Pons (tissue), 1 donor: ENCODE measurements at places on chromosomes 2 and 18.

DNA sequence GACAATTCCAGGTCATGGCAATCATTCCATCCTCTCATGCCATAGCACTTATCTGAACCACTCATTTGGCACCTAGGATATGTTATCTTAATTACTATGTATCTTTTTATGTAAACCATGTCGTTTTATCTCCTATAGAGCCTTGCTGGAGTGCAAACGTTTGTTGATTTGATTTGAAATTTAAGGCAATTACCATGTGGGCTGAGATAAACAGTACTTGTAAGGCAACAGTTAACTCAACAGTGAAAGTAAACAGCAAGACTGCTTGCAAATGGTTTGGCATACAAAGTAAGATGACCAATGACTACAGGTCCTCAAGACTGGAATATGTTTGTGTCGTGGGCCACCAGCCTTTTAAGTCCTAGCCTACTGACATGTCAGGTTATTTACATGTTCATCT lies 133.7 kb upstream of the ZFP36L2 start:
- DNase-seq = no peak

GRCh38 chr2:44954889-44955592 lies 13.5 kb downstream of the SIX3 start:
- no peak for DNase-seq

- no peak for DNase-seq
These were observed 80.5 kb upstream of the KIF5C start for GRCh38 chr2:148794558-148794957.

DNA sequence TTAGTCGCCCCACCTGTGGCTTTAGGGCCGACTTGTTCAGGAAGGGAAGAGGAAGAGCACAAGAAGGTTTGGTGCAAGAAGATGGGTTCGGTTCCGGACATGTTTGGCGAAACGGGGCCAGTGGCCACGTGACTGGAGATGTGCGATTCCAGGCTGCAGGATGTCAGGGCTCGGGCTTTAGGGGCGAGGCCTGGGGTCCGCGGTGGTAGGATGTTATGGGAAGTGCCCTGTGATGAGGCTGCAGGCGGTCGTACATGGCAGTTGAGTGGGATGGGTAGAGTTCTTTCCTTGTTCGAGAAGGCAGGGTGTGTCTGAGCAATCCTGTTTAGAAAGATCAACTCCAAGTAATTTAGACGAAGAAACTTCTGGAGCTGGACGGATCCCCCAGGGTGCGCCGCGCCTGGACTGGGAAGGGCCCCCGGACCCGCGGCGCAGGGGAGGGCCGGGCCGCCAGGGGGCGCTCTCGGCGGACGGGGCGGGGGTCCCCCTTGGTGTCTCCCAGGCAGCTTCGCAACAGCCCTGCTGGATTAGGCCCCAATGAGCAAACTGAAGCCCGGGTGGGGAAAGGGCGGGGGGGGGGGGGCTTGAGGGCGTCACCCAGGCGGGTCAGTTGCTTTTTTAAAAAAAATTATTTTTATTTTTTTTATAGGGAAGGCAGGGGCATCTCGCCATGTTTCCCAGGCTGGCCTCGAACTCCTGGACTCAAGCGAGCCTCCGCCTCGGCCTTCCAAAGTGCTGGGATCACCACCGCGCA lies 17.2 kb upstream of the SDC1 start:
- DNase-seq = no peak

DNA sequence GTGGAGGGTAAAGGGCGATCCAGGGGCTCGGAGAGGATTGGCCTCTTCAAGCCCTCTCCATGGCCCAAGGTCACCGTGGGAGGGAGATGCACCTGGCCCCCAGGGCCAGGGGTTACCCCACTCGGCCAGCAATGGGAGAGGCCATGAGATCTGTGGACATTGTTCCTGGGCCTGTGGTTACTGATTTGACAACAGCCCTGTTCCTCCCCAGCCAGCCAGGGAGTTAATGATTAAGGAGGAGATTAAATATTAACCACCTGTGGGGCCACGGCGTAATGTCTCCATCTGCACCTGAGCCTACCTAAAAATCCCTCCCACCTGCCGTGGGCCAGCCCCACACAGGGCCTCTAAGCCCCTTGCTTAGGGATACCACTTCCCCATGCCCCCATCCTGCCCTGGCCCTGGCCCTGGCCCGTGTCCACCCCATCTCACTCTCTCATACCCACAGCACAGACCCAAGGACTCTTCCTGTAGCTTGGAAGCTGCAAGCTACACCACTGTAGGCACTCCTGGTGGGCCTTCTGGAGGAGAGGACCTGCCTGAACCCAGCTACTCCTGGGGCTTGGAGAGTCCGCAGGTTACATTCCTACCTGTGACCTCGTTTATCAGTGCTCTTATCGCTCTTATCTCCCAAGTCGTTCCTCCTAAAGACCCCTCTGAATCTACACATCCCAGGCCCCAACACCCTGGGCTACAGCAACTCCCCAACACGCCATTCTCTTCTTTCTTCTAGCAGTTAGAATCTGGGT lies 32.1 kb downstream of the ZFP36L2 start:
- DNase-seq = no peak
